Stimulated activated CD8-positive, alpha-beta memory T cell treated with anti-CD3 and anti-CD28 coated beads, Interleukin-7, amount 100 ng/mL, for 48 hours (primary cell): ENCODE measurements at places on chromosomes 3 and 15.
A peak's percentile ranks its signal among the peaks of the same experiment; 100 is the strongest.

DNA sequence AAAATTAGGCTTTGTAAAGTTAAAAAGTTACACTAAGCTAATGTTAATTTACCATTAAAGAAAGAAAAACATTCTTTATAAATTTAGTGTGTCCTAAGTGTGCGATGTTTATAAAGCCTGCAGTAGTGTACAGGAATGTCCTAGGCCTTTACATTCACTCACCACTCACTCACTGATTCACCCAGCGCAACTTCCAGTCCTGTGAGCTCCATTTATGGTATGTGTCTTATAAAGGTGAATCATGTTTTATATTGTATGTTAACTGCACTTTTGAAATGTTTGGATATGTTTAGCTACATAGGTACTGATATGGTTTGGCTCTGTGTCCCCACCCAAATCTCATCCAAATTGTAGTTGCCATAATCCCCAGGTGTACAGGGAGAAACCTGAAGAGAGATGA, 549.7 kb upstream of the EPHA6 start:
- DNase-seq: no peak

- DNase-seq: no peak
Measured at GRCh38 chr3:107825556-107825955, 265.3 kb downstream of the CD47 start.

GRCh38 chr15:99433757-99434450, 131.9 kb upstream of the MEF2A start:
- no peak for DNase-seq

GRCh38 chr15:101391431-101391830, 96.4 kb upstream of the SNRPA1 start:
- no peak for DNase-seq

- peak; percentile 63 for DNase-seq
Measured at GRCh38 chr3:197878427-197878826, 71.6 kb upstream of the RPL35A start.

- no peak for DNase-seq
Measured at GRCh38 chr3:47956521-47956920, 59.7 kb downstream of the MAP4 start.

GRCh38 chr3:97235179-97235578, 420.8 kb downstream of the EPHA6 start:
- no peak for DNase-seq

GRCh38 chr3:62815981-62816380, 59.2 kb downstream of the CADPS start:
- no peak for DNase-seq

GRCh38 chr3:80094589-80094988, 326.8 kb upstream of the ROBO1 start:
- no peak for DNase-seq

GRCh38 chr3:50275996-50276761, 2.7 kb upstream of the LSMEM2 start:
- DNase-seq: no peak

DNA sequence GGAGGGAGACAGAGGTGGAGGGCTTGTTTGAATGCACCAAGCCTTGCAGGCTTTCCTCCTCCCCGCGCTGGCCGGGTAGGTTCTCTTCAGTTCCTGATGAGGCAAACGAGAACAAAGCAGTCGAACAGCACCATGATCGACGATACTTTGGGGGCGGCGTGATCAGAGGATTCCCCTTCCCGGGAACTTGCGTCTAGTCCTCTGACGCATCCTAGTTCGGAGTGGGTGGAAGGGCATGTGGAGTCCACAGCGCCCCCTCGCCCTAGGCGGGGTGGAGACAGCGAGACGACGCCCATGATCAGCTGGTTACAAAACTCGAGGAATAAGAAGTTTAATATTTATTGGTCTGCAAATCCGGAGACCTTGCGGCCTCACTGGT, 452 bp upstream of the SV2B start:
- peak; percentile 45 for DNase-seq

GRCh38 chr15:42194513-42194912, 13.6 kb downstream of the VPS39 start:
- no peak for DNase-seq

DNA sequence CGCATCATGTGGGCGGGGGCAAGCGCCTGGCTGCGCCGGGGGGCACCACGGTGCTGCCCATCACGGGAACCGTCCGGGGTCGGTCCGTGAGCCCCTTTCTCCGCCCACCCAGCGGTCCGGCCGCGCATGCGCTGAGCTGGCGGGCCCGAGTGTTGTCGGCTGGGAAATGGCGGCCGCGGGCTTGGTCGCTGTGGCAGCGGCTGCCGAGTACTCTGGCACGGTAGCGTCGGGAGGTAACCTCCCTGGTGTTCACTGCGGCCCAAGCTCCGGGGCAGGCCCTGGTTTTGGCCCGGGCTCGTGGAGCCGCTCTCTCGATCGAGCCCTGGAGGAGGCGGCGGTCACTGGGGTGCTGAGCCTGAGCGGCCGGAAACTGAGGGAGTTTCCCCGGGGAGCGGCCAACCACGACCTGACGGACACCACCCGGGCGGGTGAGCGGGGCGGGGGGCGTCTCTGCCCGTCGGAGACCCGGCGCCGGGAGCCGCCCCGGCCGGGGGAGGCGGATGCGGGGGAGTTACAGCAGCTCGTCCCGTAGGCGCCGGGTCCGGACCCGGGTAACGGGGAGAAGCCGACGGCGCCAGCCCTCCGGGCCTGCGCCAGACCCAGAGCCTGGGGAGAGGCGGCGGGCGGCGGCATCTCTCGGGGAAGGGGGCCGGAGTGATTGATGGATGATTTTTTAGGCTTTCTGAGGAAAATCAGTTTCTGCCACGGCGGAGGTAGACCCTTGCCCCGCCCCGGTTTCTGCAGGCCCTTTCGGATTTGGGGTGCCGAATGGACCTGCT, at the start of gene LRCH3:
Gene LRCH3, plus strand, starts transcription at position 142 of the 779 bp plus-strand sequence. Its CDS starts 25 bp downstream, at position 167.
- peak; percentile 72 for DNase-seq

DNA sequence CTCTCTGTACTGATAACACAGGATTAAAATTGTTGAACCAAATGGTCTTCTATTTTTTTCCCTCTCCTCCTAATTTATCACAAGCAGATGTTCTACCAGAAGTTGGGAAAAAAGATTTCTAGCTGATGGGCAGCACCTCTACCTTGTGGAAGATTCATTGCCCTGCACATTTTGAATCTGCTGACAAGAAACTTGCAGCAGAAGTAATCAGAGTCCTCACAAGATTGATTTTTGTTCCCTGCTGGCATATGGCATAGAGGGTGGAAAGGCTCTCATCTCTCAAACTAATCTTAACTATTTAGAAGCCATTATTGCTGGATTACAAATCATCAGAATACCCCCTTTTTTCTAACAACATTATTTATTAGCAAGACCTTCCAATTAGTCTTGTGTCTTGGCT, 148.9 kb upstream of the MEIS2 start:
- no peak for DNase-seq

DNA sequence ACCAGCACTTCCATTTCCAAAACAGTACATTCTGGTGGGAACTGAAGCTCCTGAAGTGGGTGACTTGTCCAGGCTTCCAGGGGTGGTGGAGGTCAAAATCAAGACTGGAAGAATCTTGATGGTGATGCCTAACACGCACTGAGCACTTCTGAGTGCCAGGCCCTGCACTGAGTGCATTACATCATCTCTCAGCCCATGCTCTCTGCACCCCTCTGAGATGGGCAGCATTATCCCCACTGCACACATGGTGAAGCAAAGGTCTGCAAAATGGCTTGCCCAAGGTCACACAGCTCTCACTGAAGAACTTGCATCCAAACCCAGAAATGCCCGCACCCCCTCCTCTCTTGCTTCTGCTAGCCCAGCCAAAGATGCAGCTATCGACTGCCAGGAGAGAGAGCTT, 36.9 kb downstream of the NTRK3 start:
- DNase-seq: no peak

DNA sequence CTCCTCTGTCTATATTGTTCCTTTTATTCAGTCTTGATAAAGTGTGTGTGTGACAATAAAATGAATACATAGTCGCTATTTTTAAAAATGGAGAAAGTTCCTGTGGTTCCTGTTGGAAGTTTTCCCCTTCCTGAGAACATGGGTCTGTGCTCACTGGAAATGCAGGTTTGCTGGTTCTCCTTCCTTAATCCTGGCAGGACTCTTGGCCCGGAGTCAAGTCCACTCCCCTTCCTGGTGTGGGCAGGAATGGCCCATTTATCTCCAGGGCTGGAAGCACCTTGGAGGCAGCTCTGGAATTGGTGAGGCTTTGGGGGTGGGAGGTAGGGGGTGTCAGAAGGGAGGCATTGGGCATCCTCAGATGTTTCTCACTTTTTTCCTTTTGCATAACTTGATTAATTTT, 30.1 kb downstream of the FOXL2 start:
- DNase-seq: no peak

- no peak for DNase-seq
Measured at GRCh38 chr15:25051399-25052154, 96.8 kb downstream of the SNRPN start.

- DNase-seq: no peak
Measured at GRCh38 chr3:161067335-161067734, 37.8 kb downstream of the B3GALNT1 start.

DNA sequence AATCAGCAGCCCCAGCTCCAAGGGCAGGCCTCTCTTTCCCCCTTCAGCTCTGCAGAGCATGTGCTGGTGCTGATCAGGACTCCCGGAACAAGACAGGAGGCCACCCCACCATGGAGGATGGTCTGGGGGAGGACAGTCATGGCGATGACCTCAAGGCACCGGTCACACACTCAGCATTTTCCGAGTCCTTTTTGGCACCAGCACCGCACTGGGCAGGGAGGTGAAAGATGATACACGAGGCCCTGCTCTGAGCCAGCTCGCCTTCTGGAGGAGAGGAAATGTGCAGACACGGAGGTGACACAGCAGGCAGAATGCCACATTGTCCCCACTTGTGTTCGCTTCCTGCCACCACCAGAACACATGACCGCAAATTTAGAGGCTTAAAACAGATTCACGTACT, 61.8 kb upstream of the SEC61A1 start:
- DNase-seq: no peak

- DNase-seq: peak; percentile 76
Measured at GRCh38 chr3:9946112-9947024, 5.8 kb downstream of the PRRT3 start.

DNA sequence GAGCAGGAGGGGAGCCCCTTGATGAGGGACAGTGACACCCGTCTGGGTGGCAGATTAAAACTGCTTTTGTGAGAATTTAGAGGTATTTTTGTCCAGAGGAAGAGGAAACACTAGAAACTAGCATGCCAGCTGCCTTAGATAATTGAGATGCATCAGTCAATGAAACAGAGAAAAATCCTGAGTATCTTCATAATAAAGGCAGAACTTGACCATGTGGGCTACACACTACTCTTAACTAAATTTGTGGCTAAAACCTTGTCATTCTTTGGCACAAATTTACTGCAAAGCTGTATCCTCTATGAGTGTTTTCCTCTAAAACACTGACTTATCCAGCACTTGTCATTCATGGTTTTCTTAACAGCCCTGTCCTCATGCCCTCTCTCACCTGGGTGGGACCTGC, 259.7 kb upstream of the TPM1 start:
- no peak for DNase-seq

DNA sequence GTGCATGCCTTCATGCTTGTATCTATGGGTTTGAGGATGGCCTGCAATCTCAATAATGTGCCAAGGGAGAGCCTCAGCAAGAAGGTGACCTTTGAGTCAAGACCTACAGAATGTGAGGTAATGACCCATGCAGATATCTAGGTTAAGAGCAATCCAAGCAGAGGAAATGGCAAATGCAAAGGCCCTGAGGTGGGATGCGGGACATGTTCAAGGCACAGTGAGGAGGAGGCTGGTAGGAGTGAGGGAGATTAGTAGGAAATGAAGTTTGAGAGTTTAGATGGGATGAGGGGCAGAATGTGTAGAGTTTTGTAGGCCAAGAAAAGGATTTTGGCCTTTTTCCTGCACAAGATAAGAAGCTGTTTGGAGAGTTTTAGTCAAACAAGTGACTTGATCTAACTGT, 4.7 kb upstream of the MAP2K5 start:
- DNase-seq: no peak

DNA sequence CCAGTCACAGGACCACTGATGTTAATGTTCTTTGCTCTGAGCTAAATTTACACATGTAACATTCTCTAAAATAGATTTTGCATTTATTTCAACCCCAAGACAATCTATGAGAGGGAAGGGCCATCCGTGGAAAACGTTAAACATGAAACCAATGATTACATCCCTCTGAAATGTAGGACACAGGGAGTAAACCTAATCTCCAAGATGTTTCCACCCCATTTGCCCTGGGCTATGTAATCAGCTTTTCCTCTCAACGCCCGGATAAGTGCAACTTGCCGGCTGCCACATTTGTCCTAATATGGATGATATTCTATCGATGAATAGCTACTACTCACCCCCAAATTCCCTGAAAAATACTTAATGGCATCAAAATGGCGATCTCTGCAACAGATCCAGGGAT, 6.4 kb upstream of the FMN1 start:
- no peak for DNase-seq

DNA sequence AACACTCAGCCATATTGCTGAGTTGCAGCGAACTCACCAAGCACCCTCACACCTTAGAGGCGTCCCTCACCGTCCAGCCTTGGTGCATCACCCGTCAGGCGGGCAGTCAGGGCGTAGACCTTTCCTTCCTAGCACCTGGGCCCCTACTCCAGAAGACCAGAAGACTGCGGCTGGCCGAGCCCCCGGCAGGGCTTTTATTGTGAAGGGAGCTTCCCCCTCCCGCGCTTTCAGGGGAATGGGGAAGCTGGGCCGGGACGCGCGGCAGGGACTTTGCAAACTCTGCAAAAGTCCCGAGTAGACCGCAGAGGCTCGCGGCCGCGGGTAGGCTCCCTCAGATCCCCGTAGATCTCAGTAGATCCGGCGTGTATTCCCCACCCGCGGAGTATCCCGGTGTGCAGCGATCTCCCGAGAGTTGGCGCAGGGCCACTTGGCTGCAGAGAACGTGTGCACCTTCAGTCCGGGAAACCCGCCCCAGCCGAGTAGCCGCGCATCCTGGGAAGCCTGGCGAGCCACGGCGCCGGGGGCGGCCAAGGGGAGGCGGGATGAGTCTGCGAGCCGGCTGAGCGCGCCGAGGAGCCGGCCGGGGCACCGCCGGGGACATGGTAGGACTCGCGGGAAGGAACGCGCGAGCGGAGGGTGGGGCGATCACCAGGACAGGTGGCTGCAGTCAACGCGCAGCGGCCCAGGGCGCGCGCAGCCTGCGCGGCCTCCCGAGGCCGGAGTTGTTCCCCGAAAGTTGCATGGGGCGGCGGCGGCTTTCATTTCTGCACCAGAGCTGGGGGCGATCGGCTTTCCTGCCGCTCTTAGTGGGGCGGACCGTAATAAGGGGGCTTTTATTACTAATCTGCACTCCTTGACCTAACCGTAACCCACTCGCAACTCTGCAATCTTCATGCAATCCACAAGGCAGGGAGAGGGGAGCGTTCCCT, at the start of gene GASK1A:
Gene GASK1A, plus strand, starts transcription at position 268 of the 929 bp plus-strand sequence. Its CDS starts 332 bp downstream, at position 600.
- peak; percentile 9 for DNase-seq
